ENCODE measurements at places on chromosomes 3 and 15.

DNA sequence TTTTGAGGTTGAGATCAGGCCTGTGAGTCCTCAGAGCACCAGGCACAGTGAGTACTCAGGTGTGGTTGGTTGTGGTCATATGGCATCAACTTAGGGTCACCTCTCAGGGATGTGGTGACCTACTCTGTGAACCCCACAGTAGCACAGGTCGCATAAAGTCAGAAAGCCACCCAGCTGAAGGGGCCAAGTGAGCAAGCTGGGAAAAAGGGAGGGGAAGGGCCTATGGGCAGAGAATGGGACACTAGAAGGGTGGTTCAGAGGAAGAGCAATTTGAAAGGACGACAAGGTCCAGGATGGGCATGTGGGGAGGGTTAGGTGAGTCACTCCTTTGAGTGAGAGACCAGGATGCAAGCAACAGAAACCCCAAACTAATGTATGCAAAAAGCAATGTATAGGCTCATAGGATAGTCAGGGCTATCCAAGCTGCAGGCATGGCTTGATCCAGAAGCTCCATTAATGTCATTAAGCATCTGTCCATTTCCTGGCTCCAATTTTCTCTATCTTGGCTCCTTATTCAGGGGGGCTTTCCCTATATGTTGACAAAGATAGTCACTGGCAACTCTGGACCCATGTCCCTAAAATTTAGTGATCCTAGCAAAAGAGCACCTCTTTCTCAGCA is 33.5 kb downstream of the HMCES start:
- no peak for DNase-seq

DNA sequence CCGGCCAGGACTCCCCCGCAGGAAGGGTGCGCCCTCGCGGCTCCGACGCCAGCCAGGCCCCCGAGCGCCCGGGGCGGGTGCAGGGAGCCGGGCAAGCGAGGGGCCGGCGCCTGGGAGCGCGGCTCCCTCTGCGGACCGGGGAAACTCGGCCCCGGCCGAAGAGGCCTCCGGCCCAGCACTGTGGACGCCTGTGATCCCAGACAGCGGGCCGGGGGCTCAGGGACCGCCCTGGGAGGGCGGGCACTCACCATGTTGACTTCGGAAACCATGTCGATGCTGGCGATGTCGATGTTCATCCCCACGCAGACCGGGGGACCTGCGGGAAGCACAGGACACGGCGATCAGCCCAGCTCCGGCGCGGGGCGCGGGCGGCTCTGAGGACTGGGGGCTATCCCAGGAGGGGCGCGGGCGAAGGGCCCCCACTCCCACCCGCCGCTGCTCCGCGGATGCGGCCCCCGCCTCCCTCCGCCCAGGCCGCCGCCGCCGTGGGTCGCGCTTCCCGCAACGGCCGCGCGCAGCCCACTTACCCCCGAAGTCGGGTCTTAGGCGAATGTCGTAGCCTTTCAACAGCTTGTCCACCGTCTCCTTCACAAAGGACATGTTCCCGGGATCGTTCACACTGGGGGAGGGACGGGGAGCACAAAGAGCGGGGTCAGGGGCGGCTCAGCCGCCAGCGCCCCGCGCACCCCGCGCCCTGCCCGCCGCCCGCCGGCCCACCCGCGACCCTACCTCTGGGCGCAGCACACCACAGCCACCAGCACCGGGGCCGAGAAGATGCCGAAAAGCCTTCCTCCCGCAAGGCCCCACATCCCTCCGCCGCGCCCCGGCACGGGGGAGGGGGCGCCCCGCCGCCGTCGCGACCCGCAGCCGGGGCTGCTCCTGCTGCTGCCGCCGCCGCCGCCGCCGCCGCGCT is at the start of gene GABRB3:
GABRB3 (minus strand) TSS at position 913 of the 913 bp plus-strand sequence.
- DNase-seq: no peak

- DNase-seq: no peak
These were observed 87.2 kb upstream of the TBL1XR1 start for GRCh38 chr3:177284383-177284881.

DNA sequence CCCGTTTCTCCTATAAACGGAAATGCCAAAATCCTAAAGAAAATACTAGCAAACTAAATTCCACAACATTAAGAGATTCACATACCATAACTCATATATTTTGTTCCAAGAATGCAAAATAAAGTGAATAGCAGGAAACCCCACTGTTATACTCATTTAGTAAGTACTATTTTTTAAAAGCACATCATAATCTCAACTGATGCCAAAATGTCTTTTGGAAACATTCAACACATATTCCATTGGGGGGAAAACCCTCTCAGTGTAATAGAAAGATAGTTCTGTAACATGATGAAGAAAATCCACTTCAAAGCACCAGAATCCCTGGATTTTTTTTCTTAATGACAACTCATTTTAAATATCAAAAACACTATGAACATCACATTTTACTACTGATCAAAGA is 93.0 kb upstream of the EIF1B start:
- no peak for DNase-seq

GRCh38 chr3:43273416-43273815 is 12.9 kb upstream of the SNRK start:
- no peak for DNase-seq

GRCh38 chr15:100727291-100727851 is 125.0 kb downstream of the ASB7 start:
- no peak for DNase-seq

- no peak for DNase-seq
These were observed 52.8 kb downstream of the UBE3A start for GRCh38 chr15:25385986-25386385.

DNA sequence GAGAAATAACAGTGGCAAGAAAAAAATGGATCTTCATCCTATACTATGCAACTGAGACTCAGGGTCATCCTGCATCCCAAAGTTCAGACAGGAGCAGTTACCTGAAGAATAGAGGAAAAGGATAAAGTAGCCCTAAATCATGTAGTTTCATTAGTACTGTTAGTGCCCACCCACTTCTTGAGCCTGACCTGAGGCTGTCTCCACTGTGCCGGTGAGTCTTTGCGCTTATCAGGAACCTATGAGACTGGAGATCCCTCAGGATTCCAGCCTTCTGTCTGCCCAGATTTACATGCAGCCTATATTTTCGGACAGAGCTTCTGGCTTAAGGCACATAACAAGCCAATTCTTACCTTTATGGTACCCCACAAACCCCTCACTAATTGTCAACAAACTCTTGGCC is 791.6 kb downstream of the ROBO1 start:
- DNase-seq: no peak

GRCh38 chr3:178711753-178712152 is 175.5 kb downstream of the KCNMB2 start:
- no peak for DNase-seq

DNA sequence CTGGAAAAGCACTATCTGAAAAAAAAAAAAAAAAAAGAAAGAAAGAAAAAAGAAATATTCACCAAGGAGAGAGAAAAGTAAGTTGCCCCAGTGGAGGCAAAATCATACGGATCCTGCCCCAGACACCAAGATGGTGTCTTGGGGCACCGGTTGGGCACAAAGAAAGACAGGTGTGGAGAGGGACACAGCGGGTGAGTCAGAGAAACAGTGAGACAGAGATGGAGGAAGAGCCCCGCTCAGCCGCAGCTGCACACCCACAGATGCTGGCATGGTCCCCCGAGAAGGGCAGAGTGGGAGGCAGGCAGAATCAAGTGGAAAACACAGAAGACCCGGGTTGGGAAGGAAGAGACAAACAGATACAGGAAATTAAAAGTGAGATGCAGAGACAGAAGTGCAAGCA is 129.7 kb upstream of the SMAD3 start:
- no peak for DNase-seq

GRCh38 chr3:116340680-116341216 is 104.5 kb downstream of the LSAMP start:
- DNase-seq: no peak

DNA sequence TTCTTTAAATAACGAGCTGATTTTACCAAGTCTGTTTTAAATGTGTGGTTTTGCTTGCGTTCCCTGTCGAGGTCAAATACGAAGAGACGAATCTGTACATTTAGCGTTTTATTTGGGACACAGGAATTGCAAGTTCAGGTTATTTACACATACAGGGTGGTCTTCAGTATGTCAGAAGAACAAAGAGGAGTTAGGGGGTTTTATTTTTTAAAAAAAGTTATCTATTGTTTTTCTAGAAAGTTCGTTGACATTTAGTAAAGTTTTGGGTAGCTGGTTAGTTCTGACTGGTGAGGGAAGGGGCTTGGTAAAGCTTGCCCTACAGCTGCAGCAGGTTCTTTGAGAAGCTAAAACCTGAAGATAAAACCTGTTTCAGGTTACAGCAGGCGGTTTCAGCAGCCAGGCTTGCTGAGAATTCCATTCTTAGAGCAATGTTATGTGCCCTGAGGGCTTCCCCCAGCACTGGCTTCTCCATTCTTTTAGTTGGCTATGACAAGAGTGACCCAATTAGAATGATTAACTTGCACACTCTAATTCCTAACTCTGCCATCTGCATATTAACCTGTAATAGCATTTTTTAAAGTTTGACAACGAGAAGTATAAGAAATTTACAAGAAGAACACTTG is 815 bp upstream of the ZNF280D start:
- no peak for DNase-seq

- peak; percentile 52 for DNase-seq
These were observed 54.2 kb downstream of the CCDC54 start for GRCh38 chr3:107431246-107432012.

All from NCI-H1105 treated with DMSO at 0.1 percent for 48 hours (cell line).